ENCODE measurements at places on chromosomes 5 and 9.

GRCh38 chr9:15070716-15071115, 160.5 kb upstream of the FREM1 start:
- no peak for DNase-seq

- no peak for DNase-seq
Observed at GRCh38 chr9:8492024-8492423, 692.4 kb upstream of the DMAC1 start.

DNA sequence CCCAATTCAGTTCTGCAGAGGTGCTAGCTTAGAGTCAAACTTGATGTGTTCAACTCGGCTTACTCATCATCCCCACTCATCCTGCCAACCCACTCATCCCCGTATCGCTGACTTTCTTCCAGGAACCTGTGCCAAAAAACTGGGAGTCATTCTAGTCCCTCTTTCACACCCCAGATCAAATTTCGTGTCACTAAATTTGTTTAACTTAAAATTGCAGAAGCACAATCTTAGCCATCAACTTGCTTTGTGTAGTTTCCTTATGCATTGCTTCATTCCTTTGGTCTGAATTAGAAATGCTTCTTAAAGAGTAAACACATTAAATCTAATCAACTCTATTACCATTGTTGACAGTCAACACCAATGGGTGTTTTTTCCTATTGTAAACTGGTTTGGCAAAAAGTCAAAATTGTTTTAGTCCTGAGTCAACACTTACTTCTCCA, 162.4 kb downstream of the TTC39B start:
- no peak for DNase-seq

- DNase-seq, result no peak
Observed at GRCh38 chr5:176608937-176609723, 826 bp downstream of the GPRIN1 start.

DNA sequence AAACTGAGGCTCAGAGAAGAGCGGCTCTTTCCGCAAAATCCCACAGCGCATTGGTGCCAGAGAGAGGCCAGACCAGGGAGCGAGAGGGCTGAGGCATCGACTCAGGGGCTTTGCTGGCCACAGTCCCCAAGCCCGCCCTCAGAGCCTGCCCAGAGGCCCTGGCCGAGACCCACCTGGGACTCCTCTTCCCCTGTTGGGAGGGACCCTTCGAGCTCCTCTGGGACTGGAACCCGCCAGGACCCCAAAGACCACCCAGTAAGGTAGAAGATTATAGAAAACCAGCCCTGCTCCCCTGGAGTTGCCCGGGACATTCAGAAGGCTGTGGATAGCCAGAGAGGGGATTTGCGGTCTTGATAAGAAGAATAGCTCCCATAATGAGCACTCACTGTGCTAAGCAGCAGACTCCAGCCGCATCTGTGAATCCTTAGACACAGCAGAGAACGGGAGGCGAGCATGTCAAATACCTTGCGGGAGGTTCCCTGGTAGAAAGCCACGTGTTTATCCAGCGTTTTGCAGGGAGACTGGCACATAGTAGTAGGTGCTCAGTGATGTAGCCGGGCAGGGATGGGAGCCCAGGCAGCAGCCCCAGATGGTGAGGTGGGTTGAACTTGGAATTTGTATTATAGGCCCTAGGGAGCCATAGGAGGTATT, 651 bp upstream of the AK1 start:
- DNase-seq, result no peak

- peak; percentile 52 for DNase-seq
Observed at GRCh38 chr5:98769210-98769958, 4.1 kb upstream of the RGMB start.

DNA sequence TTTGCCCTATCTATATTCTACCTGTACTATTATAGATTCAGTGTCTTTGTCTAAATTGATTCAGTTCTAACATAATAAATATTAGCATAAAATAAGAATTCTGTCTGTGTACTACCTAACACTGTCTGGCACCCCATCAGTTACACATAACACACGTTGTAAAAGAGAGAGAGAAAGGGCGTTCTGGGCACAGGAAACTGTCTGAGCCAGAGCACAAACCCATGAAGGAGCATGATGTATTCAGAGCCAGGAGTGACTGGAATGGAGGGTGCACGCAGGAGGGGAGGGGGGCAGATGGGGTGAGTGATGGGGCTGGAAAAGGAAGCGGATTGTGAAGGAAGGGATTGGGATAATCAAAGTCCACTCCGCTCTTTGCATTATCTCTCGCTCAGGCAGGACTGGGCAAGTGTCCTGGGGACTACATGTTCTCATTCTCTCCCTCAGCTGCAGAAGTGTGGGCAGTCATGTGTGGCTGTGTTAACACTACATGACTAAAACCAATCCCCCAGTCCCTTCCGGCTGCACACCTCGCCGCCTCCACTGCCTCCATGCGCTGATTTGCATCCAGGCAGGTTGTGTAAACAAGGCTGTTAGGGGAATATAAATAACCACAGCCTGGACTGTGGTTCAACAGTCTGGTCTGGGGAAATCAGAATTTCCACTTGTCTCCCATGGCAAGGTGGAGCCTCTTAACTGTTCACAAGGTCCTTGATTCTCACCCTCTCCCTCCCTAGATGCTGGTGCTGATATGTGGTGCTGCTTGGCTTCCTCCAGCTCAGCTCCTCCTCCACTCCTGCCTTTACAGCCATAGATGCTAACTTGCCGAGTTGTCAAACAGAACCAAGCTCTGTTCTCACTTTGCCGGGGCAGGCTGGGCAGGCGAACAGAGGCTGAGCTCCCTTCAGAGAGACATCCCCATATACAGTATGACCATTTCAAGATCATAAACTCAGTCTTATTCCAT, 367.5 kb upstream of the BRINP1 start:
- no peak for DNase-seq

DNA sequence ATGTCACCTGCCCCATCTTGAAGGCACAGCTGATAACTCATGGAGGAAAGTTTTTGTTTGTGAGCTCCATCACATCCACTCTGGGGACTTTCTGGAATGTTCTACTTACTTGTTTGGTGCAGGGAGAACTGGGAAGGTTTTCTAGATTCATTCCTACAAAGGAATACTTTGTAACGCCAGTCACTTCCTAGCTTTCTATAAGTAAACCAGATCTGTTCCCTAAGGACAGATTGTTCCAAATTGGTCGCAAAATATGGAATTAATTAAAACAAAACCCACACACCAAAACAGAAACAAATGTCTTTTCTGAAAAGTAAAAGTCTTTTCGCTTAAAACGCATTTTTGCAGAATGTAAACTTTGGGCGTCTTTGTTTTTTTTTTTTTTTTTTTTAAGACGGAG, 167.6 kb downstream of the PDZD2 start:
- DNase-seq, result no peak

DNA sequence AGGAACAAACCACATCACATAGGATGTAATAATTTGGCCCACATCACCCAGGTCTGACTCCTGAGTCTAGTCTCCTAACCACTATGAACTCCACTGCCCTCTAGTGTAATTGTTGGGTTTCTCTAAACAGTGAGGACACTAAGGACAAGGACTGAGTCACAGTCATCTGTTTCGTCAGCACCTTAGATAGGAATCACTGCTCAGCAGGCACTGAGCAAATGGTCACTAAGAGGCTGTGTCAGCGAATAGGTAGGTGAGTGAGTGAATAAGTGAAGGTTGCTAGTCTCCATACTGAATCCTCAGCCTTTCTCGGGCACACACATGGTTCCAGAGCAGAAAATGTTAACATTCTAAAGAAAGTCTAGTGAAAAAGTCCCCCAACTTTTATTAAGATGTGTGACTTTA, 278.6 kb downstream of the SPOCK1 start:
- DNase-seq, result no peak

GRCh38 chr5:82792096-82792495, 285.1 kb downstream of the TMEM167A start:
- no peak for DNase-seq

GRCh38 chr5:91188755-91189154, 194.4 kb downstream of the ARRDC3 start:
- DNase-seq, result no peak

DNA sequence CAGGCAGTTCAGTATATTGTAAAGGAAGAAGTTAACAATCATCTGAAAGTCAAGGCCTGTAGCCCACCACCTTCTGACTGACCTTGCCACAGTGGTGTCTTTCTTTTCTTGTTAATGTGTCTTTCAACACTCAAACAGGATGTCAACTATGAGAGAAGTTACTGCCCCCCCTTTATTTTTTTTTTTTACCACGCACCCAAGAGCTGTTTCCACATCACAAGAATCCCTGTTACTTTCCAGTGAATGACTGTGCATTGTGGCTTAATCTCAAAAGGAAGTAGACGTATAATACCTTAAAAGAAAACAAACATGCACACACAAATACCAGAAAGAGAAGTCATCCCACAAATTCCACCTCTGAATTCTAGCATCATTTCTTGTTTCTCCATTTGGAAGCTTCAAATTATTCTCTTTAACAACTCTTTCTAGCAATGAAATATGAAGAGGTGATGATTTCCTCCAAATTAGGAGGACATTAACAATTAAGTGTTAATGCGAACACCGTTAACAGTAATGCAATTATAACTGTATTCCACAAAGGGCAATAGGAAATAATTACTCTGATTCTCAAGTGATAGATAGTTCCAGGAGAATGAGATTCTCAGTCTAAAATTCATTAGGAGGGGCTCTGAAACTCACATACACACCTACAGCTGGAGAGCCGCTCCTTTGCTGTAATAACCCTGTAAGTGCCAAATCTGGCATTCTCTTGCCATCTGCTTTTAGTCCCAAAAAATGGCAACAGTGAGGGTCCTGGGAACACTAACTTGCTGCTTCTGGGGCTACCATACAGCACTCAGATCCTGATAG, 201.0 kb downstream of the EFNA5 start:
- no peak for DNase-seq

- no peak for DNase-seq
Observed at GRCh38 chr9:37192803-37193202, 72.4 kb downstream of the ZCCHC7 start.

DNA sequence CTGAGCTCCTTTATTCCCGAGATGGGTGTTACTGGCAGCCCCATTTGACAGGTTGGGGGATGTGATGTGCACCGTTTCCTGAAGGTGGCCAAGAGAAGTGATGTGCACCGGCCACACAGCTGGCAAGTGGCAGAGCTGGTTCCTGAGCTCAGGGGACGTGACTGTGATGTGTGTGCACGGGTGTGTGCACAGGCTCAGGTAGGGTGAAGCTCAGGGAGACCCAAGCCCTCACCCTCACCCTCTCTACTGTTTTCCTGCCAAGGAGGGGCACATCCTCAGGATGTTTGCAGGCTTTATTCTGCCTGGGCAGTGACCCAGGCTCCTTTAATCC, 56.6 kb downstream of the WWC1 start:
- no peak for DNase-seq

- DNase-seq, result no peak
Observed at GRCh38 chr5:29099585-29099984, 2061.2 kb upstream of the CDH9 start.

DNA sequence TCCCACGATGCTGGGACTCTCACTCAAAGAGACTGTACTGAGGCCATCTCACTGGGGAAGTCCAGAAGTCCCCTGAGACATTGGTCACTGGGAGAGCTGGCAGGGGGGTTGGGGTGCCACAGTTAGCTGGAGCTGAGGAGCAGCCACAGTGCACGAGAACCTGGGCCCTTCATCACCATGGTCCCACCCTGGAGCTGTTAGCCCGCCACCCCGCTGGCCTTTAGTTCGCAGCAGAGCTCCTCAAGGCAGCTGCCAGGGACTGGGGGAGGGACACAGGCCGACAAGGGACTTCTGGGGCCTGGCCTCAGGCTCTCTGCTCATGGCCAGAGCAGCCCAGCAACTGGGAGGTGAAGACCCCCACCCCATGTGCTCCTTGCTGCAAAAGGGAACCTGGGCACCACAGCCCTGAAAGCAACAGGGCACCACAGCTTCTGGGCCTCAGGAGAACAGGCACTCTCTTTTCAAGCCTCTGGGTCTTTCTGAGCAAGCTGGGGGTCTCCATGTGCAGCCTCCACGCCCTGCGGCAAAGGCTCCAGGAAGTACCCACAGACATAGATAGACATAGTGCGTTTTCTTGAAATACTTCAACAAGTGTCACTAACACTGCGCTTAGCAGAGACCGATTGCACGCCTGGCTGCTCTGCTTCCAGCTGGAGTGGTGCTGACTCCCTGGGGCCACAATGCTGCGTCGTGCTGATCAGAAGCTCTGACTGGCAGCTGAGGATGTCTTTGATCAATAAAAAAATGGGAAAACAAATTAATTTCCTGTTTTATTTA, 46.0 kb downstream of the VAV2 start:
- DNase-seq, result peak; percentile 21

DNA sequence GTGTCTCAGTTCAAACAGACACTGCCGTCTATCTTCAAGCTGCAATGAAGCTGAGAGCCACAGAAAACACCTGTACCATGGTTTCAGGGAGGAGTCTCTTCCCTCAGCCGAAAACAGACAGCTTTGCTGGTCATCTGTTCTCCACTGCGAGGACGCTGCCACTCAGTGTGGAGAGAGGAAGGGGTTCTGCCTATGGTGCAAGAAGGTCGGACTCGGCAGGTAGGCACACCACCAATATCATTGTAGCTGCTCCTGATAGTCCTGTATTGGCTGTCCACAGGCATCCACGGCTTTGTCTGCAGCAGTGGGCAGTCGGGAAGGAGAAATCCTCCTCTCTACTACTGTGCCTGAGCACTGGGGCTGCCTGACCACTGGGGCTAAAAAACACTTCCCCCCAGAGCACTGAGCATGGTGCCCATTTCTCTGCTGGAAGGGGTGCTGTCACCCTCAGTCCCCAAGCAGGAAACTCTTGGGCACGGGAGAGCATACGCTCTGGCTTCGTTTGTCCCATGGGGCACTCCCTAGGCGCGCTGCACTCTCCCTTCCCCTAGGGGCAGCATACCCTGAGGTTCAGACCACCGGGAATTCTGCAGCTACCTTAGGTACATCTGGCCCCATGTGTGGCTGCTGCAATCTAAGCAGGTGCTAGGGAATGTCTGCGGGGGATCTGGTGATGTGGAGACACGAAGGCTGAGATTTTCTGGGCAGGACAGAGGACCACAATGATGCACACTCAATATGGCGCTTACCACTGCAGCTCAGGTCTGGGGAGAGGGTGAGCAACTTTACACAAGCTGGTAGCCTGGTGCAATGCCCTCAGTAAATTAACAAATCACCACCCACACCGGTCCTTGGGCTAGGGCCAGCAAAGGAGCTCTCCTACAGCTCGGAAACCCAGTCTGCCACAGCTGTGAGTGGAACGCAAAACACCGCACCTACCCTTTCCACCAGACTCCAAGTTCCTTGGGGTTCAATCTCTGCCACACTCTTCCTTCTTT, 880.9 kb upstream of the SEMA6A start:
- DNase-seq, result peak; percentile 39

DNA sequence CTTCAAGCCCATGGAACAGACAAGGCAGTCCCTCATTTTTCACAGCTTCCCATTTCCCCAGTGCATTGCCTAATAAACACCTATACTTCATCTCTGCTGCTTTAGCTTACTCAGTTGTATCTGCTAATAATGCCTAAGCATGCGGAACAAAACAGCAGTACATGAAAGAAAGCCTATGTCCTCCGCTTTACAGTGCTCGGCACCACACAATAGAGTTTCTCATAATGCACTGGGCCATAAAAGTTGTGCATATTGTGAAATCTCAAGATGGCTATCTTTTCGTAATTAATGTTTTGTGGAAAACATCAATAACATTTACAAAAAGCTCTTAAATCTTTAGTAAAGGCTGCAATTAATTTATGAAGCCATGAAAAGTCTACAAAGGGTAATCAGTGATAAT, 69.3 kb downstream of the DENND1A start:
- DNase-seq, result no peak

Data from right lobe of liver (tissue), 6 donors.